ENCODE measurements at places on chromosomes 6 and 20.

GRCh38 chr6:80467408-80467807 lies 360.9 kb downstream of the BCKDHB start:
- no peak for DNase-seq

DNA sequence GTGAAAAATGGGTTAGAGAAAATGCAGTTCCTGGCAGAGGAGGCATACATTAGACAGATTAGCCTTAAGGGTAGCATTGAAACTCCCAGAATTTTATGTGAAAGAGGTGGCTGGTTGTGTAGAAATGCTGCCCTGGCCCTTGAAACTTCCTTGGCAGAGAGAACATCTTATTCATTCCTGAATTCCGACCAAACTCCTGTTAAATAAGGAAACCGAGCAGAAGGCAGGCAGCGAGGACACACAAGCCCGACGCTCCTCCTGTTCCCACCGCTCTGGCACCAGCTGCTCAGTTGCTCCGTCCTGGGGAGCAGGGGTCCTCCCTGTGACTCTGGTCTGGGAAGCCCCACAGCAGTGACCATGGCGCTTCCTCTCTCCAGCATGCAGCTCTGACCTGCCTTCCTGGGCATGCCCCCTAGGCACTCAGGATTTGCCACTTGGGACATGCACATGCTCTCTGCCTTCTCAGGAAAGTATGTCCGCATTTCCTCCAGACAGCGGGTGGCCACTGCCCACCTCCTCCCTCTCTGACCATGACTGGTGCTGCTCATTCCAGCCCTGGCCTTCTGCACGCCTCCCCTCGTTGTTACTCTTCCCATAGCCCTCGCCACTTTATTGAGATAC lies 35.2 kb upstream of the CLDN20 start:
- no peak for DNase-seq

GRCh38 chr20:62550087-62550632 lies 74.4 kb upstream of the GATA5 start:
- DNase-seq, result no peak

- no peak for DNase-seq
Measured at GRCh38 chr20:50335105-50335504, 144.5 kb downstream of the CEBPB start.

DNA sequence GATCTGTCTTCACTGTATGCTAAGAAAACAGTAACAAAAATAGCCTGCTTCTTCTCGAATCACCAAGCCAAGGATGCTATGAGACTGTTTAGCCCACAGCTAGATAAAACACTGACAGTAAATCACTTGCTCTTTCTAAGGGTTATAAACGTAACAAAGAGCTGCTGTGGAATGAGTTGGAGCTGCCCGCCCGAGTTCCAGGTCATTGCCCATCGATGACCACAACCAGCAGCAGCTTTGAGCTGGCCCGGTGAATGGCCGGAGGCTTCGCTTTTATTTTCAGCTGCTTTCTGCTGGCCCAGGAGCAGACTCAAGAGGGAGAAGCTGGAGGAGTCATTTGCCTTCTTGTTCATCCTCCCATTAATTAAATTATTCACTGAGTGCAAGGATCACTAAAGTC lies 82.2 kb upstream of the CDH4 start:
- DNase-seq, result no peak

DNA sequence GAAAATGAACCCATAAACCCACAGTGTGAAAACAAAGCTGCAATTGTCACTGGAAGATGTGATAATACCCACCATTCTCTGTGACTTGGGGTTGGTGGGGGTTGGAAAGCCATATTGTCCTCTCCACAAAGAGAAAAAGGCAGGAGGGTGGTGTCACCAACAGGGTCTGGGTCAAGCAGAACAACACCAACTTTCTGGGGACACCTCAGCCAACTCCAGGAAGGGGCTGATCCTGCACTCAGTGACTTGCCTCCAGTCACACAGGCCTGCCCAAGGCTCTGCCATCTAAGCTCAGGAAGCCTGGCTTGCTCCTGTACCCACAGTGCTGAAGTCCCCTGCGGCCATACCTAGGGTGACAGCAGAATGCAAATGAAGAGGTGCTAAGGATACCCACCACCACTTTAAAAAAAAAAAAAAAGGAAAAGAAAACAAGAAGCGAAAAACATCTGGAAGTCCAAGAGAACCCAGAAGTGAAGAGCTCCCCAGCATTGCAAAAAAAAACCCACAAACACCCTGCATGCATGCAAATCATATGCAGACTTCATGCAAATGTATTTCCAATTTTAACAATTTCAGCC lies 110.6 kb downstream of the PREX1 start:
- DNase-seq, result peak; percentile 52

Data from DND-41 (cell line).